ENCODE measurements at places on chromosomes 7 and 10. TPM values are rescaled to one million over a fixed set of nuclear protein-coding genes. Genes with fewer than 3 reads are reported as not detected.
A peak's percentile ranks its signal among the peaks of the same experiment; 100 is the strongest.

DNA sequence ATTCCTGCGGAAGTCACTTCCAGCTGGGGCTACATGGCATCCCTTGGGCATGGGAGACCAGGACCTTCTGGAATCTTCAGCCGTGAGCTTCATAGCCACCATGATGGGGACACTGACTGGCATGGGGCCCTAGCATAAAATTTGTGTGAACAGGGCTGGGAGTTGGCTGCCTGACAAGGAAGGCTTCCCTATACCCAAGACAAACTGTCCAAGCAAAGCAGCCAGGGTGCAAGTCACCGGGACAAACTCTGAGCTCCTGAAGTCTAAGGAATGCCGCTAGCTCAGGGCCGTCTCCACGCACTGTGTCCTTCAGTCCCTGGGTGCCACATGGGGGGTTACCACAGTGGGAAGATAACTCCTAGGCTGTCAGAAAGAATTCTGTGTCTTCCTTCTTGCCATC, 627.4 kb downstream of the CALN1 start:
- no peak for DNase-seq

DNA sequence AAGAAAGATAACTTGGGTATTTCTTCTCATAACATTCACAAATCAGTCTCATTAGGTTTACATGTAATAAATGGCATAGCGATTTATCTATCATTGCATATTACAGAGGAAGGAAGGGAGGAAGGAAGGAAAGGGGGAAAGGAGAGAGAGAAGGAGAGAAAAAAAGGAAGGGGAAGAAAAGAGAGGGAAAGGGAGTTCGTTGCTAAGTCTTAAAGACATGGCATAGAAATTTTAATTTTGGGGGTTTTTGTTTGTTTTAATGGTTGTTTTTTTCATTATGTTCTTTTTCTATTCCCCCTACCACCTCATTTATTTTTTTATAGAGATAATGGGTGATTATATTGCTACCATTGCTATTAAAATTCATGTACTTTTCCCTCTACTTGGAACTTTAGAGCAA, 604.3 kb downstream of the IPMK start:
- no peak for DNase-seq

DNA sequence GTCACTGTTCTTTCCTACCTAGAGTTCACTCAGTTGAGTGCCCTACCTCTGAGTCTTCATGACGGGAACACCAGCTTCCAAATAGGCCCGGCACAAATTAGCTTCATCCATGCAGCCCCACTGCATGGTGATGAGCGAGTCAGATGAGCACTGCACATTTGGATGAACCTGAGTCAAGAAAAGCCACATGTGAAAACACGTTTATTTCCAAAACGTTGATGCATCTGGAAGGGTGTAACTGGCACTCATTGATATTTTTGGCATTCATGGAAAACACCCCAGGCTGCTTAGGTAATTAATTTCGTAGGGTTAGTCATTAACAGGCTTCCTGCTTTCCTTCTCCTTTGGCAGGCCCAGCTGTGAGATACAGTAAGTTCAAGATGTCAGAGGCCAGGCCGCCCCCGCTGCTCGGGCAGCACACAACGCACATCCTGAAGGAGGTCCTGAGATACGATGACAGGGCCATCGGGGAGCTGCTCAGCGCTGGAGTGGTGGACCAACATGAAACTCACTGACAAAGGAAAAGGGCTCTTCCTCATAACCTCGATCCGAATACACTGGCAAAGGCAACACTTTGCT, 725.2 kb downstream of the SUGCT start:
- DNase-seq, result no peak

DNA sequence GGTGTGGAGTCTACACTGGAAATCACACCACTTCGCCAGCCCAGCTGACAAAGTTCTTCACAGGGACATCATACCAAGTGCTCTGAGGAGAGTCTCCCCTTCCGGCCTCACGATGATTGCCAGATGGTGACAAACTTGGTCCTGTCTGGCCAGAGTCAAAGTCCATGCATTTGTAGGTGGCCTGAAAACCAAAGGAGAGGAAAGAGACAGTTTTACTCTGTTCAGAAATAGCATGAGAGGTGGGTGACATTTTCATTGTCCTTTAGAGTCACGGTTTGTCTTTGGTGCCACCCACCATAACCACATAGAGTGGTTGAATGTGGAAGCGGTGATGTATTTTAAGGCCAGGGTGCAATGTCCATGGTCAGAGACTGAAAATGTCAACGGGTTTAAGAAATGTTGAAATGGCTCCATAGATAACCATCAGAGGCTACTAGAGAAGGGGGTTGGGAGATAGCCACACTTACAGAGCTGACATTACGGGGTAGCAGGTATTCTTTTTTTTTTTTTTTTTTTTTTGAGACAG, 33.0 kb downstream of the BTBD16 start:
- DNase-seq, result no peak

- no peak for DNase-seq
These were observed 70.4 kb downstream of the CUBN start for GRCh38 chr10:17059197-17059688.

The INMT gene
- total RNA-seq, result 150 TPM

GRCh38 chr7:157594306-157594705, 257.5 kb downstream of the DNAJB6 start:
- peak; percentile 63 for DNase-seq

GRCh38 chr7:105594034-105594433, 12.7 kb upstream of the EFCAB10 start:
- no peak for DNase-seq

GRCh38 chr7:136114966-136115762, 138.0 kb upstream of the MTPN start:
- peak; percentile 71 for DNase-seq

- DNase-seq, result no peak
These were observed 54.7 kb upstream of the LANCL2 start for GRCh38 chr7:55310287-55311025.

The ZNF736 gene
- total RNA-seq, result 14.2 TPM

The ATP6V0A4 gene
- not detected for total RNA-seq

GRCh38 chr7:1367501-1368183, 91.6 kb downstream of the MICALL2 start:
- DNase-seq, result no peak

DNA sequence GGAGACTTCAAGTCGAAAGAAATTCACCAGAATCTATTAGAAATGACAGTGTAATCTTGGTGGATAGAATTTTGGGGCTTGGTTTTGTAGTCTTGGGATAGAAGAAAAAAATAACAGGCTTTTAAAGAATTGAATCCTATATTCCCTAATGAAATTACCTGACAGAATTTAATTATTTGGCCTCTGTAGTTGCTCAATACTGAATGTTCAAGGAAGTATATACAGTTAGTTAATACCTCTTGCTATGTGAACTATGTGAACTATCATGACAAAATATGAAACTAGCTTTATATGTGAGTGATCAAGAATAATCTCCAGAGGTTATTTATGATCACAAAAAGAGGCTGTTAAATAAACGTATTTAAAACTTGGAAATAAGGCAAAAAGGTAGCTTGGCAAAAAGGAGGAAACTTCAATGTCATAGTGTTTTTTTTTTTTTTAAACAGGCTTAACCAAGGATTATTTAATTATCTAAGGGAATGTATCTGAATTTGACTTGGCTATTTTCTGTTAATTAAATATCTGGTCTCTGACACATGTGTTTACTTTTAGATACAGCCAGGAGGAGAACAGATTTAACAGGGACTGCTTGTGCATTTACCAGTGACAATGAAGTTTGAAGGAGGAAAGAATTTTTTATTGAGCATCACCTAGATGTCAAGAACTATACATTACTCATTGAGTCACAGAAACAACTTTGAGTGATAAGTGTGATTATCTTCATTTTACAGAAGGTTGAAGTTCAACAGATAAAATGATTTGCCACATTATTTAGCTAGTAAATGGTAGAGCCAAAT, 11.5 kb upstream of the CASD1 start:
- no peak for DNase-seq

GRCh38 chr10:94223702-94224370, 138.9 kb downstream of the NOC3L start:
- DNase-seq, result no peak

DNA sequence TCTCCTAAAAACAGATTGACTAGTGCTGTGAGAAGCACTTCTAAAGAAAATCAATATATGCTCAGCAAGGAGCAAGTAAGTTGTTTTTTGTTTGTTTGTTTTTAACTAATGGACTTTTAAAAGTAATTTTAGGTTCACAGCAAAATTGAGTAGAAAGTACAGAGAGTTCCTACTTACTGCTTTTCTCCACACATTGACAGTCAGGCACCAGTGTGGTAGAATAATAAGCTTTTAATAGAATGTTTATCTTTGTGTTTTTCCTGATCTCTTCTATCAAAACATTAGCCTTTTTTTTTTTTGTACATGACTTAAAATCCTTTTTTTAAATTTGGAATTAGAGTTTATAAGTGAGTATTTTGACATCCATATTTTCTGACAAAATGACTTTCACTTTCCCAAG, 28.0 kb downstream of the MINPP1 start:
- no peak for DNase-seq

GRCh38 chr10:21512573-21513404, 12.7 kb downstream of the SKIDA1 start:
- no peak for DNase-seq

DNA sequence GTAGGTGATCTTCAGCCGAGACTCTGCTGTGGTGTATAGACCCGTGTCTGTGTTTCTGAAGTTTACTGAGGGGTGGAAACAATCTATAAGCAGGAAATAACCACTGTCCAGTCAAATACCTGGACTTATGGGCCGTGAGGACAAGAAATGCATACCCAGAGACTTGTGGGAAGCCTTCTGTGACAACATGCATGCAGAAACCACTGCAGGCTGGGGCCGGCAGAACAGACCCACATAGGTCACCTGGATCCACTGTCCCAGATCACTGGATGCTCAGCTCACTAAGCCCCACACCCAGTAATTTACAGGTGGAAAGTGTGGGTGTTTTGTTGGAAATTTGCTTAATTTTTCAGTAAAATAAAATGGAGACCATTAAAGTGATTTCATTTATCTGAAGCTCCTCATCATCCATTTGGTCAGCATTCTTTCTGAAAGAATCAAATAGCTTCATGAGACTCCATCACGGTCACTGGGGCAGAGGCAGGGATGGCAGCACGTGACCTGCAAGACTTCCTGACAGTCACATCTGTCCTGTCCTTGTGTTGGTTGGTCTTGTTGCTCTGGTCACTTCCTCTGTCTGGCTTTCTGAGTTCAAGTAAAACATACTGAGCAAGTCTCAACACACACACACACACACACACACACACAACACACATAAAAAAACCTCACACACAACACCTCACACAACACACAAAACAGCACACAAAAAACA, 108.3 kb downstream of the TNS3 start:
- DNase-seq, result peak; percentile 78

GRCh38 chr10:44895280-44895679, 15.9 kb upstream of the TMEM72 start:
- no peak for DNase-seq

The PDZD7 gene
- 0.48 TPM for total RNA-seq

DNA sequence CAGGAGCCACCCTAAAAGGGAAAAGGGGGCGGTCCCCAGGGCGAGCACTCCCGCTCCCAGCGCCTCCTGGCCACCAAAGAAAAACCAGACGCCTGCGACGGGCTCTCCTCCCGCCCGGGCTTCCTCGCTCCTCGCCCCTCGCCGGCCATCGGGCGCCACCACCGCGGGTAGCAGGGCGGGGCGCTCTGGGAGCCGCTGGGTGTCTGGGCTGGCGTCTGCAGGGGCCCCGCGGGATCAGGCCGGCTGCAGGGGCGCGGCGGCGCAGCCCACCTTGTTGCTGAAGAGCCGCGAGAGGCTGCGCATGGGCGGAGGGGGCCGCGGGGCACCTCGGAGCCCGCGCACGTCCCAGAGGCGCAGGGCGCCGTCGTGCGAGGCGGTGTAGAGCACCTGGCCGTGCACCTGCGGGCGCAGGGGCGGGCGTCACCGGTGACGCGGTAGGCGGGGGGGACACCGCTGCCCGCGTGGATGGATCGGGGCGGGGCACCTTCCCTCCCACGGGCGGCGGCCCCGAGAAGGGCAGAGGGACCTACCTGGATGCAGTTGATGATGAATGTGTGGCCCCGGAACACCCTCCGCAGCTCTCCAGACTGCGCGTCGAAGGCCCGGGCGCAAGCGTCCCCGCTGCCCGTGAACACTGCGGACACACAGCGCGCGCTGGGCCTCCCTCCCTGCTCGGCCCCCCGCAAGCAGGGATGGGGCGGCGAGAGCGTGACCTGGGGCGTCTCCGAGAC, 28.3 kb downstream of the WDR86 start:
- DNase-seq, result peak; percentile 66

DNA sequence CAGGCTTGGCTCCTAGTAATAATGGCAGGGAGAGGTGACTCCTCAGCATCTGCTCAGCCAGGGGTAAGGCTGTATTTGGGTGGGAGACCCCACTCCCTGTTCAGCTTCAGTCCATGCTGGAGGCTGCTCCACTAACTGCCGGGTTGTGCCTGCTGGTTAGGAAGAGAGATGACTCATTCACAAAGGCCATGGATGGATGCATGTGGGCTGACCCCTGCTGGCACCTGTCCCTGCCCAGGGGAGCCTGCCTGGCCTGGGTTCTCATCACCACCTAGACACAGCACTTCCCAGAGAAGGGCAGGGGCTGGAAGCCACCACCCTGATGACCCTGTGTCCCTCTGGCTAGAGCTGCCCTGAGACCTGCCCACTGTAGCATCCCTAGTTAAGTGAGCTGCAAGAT, 59.0 kb downstream of the VSTM4 start:
- DNase-seq, result no peak

DNA sequence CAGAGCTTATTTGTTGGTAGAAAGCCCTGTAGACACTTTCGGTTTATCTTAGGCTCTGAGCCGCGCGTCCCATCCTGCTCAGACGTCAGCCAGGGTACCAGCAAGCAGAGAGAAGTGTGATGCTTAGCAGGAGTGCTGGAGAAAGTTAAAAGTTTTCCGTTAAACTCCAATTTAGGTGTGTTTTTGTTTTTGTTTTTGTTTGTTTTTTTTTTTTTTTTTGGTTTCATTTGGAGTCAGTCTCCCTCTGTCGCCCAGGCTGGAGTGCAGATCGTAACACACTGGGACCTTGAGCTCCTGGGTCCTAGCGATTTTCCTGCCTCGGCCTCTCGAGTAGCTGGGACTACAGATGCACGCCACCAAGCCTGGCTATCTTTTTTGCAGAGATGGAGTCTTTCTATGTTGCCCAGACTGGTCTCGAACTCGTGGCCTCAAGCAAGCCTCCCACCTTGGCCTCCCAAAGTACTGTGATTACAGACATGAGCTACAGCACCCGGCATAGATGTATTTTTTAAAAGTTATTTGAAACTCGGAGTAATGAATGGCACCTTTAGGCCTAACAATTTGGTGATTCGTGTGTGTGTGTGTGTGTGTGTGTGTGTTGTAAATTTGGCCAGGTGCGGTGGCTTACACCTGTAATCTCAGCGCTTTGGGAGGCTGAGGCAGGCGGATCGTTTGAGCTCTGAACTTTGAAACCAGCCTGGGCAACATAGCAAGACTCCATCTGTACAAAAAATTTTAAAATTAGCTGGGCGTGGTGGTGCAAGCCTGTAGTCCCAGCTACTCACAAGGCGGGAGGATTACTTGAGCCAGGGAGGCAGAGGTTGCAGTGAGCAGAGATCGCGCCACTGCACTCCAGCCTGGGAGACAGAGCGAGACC, 1.3 kb upstream of the HIP1 start:
- no peak for DNase-seq
